Activated CD8-positive, alpha-beta T cell treated with anti-CD3 and anti-CD28 coated beads, Interleukin-2, amount 10 ng/mL, durations not matched to agents 7 days and 5 days (primary cell): ENCODE measurements at places on chromosomes 3 and 15. TPM values are rescaled to one million over a fixed set of nuclear protein-coding genes. Genes with fewer than 3 reads are reported as not detected.

- H3K4me1 ChIP-seq, result no peaks in the 10 kb centered on the region
- no peaks in the 10 kb centered on the region for H3K36me3 ChIP-seq
- H3K27me3 ChIP-seq, result no peaks in the 10 kb centered on the region
- H3K4me3 ChIP-seq, result no peak overlapping the region
- H3K27ac ChIP-seq, result no peak overlapping the region
Observed at GRCh38 chr3:155323063-155323666, 29.7 kb upstream of the STRIT1 start.

KCNAB1 gene
- total RNA-seq, result not detected

DNA sequence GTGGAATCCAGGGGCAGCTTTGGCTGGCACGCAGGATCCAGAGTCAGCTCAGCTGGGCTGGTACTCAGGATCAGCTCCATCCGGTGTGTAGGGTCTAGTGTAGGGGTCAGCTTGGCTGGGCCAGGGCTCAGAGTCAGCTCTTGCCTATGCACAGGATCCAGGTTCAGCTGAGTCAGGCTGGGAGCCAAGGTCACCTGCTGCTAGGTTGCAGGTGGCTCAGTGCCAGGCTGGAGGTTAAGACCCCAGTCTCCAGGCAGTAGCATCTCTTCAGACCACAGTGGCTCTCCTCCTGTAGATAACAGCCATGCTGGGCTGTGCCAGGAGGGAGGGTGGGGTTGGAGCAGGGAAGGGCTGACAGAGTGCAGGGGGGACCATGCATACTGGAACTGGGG lies 1.8 kb downstream of the HYAL3 start:
- no peak for DNase-seq
- no peaks in the 10 kb centered on the region for H3K27me3 ChIP-seq
- peak overlapping the region; percentile 99 for H3K27ac ChIP-seq
- H3K36me3 ChIP-seq, result peaks cover 2% of the 10 kb centered on the region

GRCh38 chr15:49212897-49213296 lies 42.9 kb downstream of the GALK2 start:
- H3K27ac ChIP-seq, result no peak overlapping the region
- no peak for DNase-seq
- no peak overlapping the region for H3K4me3 ChIP-seq
- no peaks in the 10 kb centered on the region for H3K27me3 ChIP-seq
- H3K36me3 ChIP-seq, result peaks cover 40% of the 10 kb centered on the region

GLDN gene
- not detected for total RNA-seq

GRCh38 chr3:3110749-3111361 lies 681 bp upstream of the IL5RA start:
- DNase-seq, result no peak
- H3K4me1 ChIP-seq, result no peaks in the 10 kb centered on the region

DNA sequence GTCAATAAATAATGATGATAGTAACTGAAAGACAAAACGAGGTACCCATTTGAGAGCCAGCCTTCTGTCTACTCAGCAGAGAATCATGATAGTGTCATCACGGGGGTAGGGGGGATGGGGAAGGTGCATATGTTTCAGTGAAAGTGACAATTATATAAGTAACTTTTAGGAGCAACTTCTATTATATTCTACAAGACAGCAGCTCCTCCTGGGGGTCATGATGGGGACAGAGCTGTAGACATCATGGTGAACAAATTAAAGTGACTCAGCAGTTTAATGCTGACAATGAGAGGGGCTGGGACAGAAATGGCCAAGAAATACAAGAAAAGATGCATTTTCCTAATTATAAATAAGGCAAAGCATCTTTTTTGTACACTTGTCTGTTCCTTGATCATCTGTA lies 11.8 kb downstream of the CAPN3 start:
- no peak for DNase-seq
- H3K4me3 ChIP-seq, result no peak overlapping the region
- H3K27ac ChIP-seq, result no peak overlapping the region
- H3K4me1 ChIP-seq, result no peaks in the 10 kb centered on the region
- no peaks in the 10 kb centered on the region for H3K27me3 ChIP-seq

BCL2A1 gene
- total RNA-seq, result 23.1 TPM
